Activated naive CD4-positive, alpha-beta T cell treated with anti-CD3 and anti-CD28 coated beads, Interleukin-2, amount 10 ng/mL, durations not matched to agents 7 days and 5 days (primary cell): ENCODE measurements at places on chromosomes 12 and 14.

- H3K4me1 ChIP-seq: no peaks in the 10 kb centered on the region
- H3K27me3 ChIP-seq: no peaks in the 10 kb centered on the region
- no peaks in the 10 kb centered on the region for H3K36me3 ChIP-seq
- no peak overlapping the region for H3K27ac ChIP-seq
- H3K4me3 ChIP-seq: no peak overlapping the region
Measured at GRCh38 chr12:64036414-64036813, 185.7 kb downstream of the KICS2 start.

- H3K27me3 ChIP-seq: no peaks in the 10 kb centered on the region
- no peaks in the 10 kb centered on the region for H3K4me1 ChIP-seq
- no peak overlapping the region for H3K27ac ChIP-seq
- DNase-seq: no peak
- no peak overlapping the region for H3K4me3 ChIP-seq
Measured at GRCh38 chr12:8779862-8780261, 42.6 kb upstream of the A2ML1 start.

GRCh38 chr12:991350-992333 is 619 bp downstream of the ERC1 start:
- DNase-seq: no peak
- H3K4me1 ChIP-seq: peaks cover 37% of the 10 kb centered on the region
- H3K4me3 ChIP-seq: peak overlapping the region; percentile 88
- H3K27me3 ChIP-seq: no peaks in the 10 kb centered on the region
- peak overlapping the region; percentile 86 for H3K27ac ChIP-seq

DNA sequence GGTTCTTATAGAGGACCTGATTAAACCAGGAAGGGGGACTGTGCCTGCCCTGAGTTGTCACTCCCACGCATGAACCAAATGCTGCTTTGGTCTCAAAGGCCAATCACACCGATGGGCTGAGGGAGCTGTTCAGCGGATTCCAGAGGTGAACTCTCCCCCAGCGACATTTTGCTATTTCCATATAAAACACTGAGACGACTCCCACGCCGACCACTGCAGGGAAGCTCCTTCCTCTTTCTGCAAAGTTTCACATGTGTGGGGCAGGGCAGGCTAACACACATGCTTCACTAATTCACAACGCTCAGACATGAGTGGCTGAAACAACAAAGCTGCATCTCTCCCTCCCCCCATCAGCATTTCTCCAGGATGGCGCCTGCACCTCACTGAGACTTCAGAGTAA is 37.8 kb upstream of the TMEM132D start:
- H3K4me1 ChIP-seq: no peaks in the 10 kb centered on the region
- H3K4me3 ChIP-seq: no peak overlapping the region
- H3K27ac ChIP-seq: no peak overlapping the region
- no peak for DNase-seq
- no peaks in the 10 kb centered on the region for H3K36me3 ChIP-seq

DNA sequence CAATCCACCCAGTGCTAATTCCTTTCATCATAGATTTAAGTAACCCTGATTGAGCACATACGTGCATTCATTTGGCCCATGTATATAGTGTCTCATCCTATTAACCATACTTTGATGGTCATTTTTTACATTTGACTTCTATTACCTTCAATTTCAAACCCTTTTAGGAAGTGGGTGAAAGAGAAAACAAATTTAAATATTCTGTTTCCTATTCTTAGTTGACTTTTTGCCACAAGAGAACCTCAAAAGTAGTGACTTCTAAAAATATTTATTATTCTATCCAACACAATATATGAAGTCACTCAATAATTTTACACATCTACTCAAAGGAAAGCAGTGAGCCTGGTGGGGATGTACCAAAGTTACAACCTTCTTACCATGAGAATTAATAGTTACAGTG is 164.9 kb downstream of the CEP128 start:
- no peaks in the 10 kb centered on the region for H3K27me3 ChIP-seq
- H3K4me1 ChIP-seq: no peaks in the 10 kb centered on the region
- H3K36me3 ChIP-seq: no peaks in the 10 kb centered on the region
- no peak overlapping the region for H3K4me3 ChIP-seq
- H3K27ac ChIP-seq: no peak overlapping the region

GRCh38 chr12:63021116-63021515 is 86.2 kb upstream of the PPM1H start:
- no peaks in the 10 kb centered on the region for H3K36me3 ChIP-seq
- H3K4me1 ChIP-seq: no peaks in the 10 kb centered on the region
- no peaks in the 10 kb centered on the region for H3K27me3 ChIP-seq
- H3K27ac ChIP-seq: no peak overlapping the region

GRCh38 chr12:110638796-110639195 is 24.9 kb downstream of the TCTN1 start:
- peaks cover 27% of the 10 kb centered on the region for H3K4me1 ChIP-seq
- H3K27ac ChIP-seq: no peak overlapping the region
- no peak overlapping the region for H3K4me3 ChIP-seq
- no peak for DNase-seq
- H3K27me3 ChIP-seq: no peaks in the 10 kb centered on the region

GRCh38 chr14:61454545-61454944 is 133.2 kb downstream of the PRKCH start:
- peaks cover 87% of the 10 kb centered on the region for H3K36me3 ChIP-seq
- H3K4me1 ChIP-seq: peaks cover 96% of the 10 kb centered on the region

GRCh38 chr14:49892301-49892635 is 614 bp upstream of the ARF6 start:
- peak overlapping the region; percentile 99 for H3K4me3 ChIP-seq
- H3K27me3 ChIP-seq: no peaks in the 10 kb centered on the region
- H3K36me3 ChIP-seq: peaks cover 42% of the 10 kb centered on the region

DNA sequence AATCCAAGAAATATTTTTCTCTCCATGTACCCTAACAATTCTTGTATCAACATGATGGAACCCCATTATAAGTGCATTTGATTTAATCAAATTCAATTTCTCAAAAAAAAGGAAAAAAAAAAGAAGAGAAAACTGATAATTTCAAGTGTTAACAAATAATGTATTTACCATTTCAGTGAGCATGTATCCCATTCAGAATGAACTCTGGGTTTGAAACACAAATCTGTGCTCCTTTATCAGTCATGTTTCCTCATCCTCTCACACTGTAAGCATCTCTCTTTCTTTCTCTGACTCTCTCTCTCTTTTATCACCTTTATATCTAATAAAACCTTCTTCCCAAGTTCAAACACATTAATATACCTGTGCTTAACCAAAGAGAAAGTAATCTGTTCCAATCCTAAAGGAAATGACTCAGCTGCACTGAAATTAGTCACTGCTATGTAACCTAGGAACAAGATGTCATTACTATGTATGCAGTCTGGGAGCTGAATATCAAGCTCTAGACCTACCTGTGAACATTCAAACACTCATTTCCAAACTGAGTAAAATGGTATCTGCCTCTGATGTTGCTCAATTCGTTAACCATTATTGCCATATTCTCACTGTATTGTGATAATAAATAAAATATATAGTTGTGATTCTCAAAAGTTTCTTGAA is 135.0 kb upstream of the LRIG3 start:
- no peaks in the 10 kb centered on the region for H3K27me3 ChIP-seq
- no peak overlapping the region for H3K27ac ChIP-seq
- DNase-seq: no peak
- no peak overlapping the region for H3K4me3 ChIP-seq
- H3K4me1 ChIP-seq: no peaks in the 10 kb centered on the region

GRCh38 chr12:113006641-113007040 is 28.3 kb downstream of the OAS2 start:
- H3K27me3 ChIP-seq: no peaks in the 10 kb centered on the region
- H3K27ac ChIP-seq: no peak overlapping the region
- H3K36me3 ChIP-seq: peaks cover 86% of the 10 kb centered on the region
- no peaks in the 10 kb centered on the region for H3K4me1 ChIP-seq

DNA sequence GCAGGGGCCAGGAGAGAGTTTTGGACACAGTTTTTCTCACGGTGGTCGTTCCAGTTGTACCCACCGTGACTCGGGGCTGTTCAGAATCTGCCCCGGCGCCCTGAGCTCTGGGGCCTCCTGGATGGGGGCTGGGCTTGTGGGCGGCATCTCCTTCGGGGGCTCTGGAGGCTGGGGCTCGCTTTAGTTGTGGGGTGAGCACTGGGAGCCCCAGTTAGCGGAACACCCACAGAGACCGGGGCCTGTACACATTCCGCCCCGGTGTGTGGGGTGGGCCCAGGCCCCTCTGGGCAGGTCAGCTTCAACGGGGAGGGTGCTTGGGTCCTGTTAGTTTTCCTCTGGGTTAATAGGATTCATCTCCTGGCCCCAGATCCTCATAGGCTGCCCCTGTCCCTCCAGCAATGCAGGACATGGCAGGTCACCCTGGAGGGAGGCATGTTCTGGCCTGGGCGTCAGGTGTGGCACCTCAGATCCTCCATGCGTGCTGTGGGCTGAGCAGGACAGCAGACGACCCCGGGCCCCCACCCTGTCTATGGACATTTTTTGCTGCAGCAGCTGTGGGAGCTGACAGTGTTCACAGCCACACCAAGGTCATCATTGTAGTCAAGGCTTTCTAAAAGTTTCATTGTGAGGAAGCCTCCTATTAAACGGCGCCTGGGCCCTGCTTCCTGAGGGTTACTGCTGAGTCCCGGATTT is 393.2 kb downstream of the TMEM121 start:
- H3K4me1 ChIP-seq: no peaks in the 10 kb centered on the region
- H3K36me3 ChIP-seq: no peaks in the 10 kb centered on the region
- DNase-seq: no peak
- peaks cover 64% of the 10 kb centered on the region for H3K27me3 ChIP-seq

DNA sequence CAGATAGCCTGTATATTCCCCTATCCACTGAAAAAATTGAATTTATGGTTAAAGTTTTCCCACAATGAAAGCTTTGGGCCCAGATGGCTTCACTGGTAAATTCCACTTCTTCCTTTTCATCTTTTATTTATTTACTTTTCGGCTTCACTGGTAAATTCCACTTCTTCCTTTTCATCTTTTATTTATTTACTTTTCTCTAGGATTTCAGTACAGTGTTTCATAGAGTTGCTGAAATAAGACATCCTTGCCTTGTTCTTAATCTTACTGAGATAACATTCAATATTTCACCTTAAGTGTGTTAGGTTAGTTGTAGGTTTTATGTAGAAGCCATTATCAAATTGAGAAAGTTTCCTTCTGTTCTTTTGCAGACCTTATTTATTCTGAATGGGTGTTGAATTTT is 18.9 kb upstream of the KLRG1 start:
- no peak overlapping the region for H3K27ac ChIP-seq
- no peak for DNase-seq
- H3K4me3 ChIP-seq: no peak overlapping the region
- H3K27me3 ChIP-seq: no peaks in the 10 kb centered on the region
- peaks cover 23% of the 10 kb centered on the region for H3K36me3 ChIP-seq
- H3K4me1 ChIP-seq: peaks cover 3% of the 10 kb centered on the region

GRCh38 chr14:36510078-36510799 is 9.8 kb downstream of the NKX2-1 start:
- no peak overlapping the region for H3K27ac ChIP-seq
- H3K27me3 ChIP-seq: peaks cover 91% of the 10 kb centered on the region
- no peak for DNase-seq

- no peaks in the 10 kb centered on the region for H3K4me1 ChIP-seq
- no peak overlapping the region for H3K27ac ChIP-seq
- no peak for DNase-seq
- H3K4me3 ChIP-seq: no peak overlapping the region
- no peaks in the 10 kb centered on the region for H3K36me3 ChIP-seq
Measured at GRCh38 chr12:1078002-1078401, 87.0 kb downstream of the ERC1 start.

DNA sequence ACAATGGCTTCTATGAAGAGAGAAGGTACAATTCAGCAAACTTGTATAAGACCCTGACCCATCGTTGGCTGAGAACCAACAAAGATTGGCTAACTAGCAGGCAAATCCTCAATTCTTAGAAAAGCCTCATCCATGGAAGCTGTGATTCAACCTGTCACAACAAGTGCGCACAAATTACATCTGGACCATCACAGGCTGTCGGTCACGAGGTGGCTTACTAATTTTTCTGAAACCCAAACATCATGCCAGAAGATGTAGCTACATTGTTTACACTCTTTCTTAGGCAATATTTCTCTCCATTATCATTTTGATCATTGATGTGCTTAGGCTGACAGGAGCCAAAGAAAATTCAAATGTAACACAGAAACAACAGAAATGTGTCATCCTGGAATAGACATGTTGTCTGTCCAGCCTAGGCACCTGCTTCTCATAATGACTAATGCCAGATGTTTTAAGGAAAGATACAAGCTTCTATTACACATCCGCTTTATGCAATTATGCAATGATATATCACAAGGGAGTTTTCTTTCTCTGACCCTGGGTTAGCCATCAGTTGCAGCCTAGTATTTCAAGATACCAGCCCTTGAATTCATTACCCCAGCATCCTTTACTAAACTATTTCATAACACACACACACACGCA is 92.9 kb upstream of the DIO2 start:
- no peak overlapping the region for H3K4me3 ChIP-seq
- H3K36me3 ChIP-seq: no peaks in the 10 kb centered on the region
- H3K27me3 ChIP-seq: no peaks in the 10 kb centered on the region
- no peak overlapping the region for H3K27ac ChIP-seq

DNA sequence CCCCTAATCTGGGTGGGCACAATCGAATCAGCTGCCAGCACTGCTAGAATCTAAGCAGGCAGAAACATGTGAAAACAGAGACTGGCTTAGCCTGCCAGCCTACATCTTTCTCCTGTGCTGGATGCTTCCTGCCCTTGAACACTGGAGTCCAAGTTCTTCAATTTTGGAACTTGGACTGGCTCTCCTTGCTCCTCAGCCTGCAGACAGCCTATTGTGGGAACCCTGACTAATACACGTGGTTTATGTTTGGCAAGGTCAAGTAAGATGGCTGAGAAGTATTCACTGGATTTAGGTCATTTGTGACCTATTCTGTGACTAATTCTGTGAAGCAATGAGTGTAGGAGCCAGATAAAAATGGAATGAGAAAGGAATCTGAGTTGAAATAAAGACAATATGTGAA is 11.0 kb downstream of the GPR135 start:
- H3K36me3 ChIP-seq: peaks cover 3% of the 10 kb centered on the region
- H3K27me3 ChIP-seq: no peaks in the 10 kb centered on the region
- no peaks in the 10 kb centered on the region for H3K4me1 ChIP-seq
- no peak overlapping the region for H3K4me3 ChIP-seq
- H3K27ac ChIP-seq: no peak overlapping the region

DNA sequence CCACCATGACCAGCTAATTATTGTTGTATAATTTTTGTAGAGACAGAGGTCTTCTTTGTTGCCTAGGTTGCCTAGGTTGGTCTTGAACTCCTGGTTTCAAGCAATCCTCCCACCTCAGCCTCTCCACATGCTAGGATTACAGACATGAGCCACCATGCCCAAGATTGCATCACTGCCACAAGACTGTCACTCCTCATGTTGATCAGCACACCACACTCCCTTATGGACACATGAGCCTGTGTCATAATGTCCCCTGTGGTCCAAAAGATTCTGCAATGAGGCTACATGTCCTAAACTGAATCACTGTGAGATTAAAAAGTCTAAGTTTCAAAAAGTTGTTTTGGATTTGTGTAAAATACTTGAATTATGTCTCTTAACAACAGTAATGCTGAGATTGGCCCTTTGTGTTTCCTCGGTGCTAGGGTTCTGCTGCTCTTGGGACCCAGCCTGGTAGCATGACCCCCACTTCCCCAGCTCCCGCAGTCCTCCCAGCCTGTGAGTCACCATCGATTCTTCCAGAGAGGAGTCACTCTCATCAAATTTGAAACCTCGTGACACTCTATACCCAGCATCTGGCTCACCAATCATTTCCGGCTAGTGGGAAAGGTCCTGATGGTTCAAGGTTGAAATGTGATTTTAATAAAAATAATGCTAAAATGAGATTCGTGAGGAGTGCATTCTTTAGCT is 890.9 kb downstream of the VRK1 start:
- no peaks in the 10 kb centered on the region for H3K36me3 ChIP-seq
- H3K4me1 ChIP-seq: peaks cover 16% of the 10 kb centered on the region
- H3K4me3 ChIP-seq: no peak overlapping the region
- DNase-seq: no peak
- no peaks in the 10 kb centered on the region for H3K27me3 ChIP-seq
- H3K27ac ChIP-seq: no peak overlapping the region
